ENCODE measurements at places on chromosomes 6 and 20.

GRCh38 chr6:131082335-131082734 is 19.3 kb upstream of the EPB41L2 start:
- no peak for DNase-seq

GRCh38 chr20:1951436-1952115 is 42.3 kb downstream of the PDYN start:
- DNase-seq = no peak

DNA sequence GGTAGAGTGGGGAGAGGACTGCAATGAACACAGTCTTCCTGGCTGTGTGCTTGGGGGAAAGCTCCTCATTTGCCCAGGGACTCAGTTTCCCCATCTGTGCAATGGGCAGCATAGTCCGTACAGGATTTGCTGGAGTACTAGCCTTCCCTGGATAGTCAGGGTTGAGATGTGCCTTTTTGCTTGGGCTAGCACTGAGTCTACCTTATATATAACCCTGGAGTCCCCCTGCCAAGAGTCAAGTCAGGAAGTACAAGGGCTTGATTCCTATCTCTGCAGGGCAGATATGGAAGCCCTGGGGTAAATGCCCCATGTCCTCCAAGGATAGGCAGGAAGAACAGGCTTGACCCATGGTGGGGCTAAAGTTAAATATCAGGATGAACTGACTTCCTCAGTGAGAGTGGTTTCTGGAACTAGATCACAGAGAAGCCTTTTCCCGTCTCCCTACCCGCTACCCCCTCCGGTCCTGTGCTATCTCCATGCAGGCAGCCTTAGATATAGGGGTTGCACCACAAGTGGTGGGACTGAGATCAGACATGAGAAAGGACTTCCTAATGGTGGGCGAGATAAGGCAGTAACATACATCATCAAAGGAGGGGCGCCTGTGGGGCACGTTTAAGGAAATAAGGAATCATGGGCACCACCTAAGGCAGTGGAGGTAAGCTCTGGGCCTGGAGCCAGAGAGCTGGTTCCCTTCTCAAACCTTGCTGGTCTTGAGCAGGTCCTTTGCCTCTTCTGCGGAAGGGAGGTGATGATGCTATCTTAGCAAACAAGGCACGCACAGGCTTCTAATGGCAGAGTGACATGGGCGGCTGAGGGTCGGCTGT is 157.9 kb downstream of the MRPL14 start:
- no peak for DNase-seq

- DNase-seq = no peak
Observed at GRCh38 chr20:51379601-51380341, 162.7 kb downstream of the NFATC2 start.

GRCh38 chr6:124927806-124928205 is 34.4 kb upstream of the RNF217 start:
- DNase-seq = no peak

DNA sequence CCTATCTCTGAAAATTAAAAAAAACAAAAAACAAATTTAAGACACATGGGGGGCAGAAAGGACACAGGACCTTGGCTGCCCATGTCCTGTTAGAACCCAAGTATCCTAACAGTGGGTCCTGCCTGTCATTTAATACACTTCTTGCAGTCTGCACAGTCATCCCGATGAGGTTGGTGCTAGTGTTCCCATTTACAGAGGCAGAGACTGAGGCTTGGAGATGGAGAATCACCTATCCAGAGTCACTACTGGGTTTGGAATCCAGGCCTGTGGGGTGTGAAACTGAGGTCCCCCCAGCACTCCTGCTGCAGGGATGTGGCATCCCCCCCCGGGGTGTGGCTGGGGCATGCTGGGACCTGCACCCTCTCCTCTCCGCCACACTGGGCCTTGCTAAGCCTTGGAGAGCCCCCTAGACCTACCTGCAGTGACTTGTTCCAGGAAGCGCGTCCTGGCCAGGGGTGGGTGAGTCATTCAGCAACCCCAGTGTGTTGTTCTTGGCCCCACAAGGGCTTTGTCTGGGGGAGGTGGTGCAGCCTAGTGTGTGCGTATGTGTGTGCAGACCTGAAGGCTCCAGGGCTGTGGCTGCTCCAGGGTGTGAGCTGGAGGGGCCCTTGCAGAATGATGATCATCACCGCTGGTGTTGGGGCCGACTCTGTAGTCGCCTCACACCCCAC is 49.7 kb downstream of the BCAS4 start:
- no peak for DNase-seq

DNA sequence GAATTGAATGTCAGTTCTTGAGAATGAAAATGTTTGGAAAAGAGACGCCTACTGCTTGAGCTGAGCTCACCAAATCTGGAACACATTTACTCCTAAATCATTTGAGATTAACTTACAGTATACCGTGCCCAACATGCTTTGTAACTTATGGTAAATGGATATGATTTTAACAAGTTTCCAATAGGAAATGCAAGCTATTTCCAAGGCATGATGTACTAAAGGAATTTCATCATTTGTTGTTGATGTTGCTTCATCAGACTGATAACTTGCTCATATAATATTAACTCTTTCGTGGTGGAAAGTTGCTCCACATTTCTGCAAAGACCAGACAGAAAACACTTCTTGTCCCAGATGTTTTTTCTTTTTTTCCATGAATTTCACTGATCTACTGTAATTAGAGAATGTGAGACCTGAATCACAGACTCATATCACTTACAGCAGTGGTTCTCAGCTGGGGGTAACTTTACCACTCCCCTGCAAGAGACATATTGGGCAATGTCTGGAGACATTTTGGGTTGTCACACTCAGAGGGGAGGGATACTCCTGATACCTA is 116.6 kb upstream of the TRAF3IP2 start:
- DNase-seq = no peak

- DNase-seq = no peak
Observed at GRCh38 chr6:128899341-128900050, 16.6 kb downstream of the LAMA2 start.

GRCh38 chr20:10504608-10504993 is 69.5 kb downstream of the SLX4IP start:
- DNase-seq = no peak

DNA sequence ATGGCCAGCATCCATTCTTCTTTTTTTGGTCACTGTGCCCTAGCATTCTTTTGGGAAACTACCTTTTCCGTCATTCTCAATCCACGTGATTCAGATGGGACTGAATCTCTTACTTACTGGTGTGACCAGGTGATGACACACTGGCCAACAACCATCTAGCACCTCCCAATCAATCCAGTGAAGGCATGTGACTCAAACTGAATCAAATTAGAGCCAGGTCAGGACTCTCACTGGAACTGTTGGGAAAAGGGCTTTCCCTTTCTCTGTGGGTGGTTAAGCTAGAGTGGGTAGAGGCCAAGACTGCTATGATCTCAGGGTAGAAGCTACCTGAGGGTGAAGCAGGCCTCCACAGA is 36.2 kb upstream of the ZMYND8 start:
- no peak for DNase-seq

DNA sequence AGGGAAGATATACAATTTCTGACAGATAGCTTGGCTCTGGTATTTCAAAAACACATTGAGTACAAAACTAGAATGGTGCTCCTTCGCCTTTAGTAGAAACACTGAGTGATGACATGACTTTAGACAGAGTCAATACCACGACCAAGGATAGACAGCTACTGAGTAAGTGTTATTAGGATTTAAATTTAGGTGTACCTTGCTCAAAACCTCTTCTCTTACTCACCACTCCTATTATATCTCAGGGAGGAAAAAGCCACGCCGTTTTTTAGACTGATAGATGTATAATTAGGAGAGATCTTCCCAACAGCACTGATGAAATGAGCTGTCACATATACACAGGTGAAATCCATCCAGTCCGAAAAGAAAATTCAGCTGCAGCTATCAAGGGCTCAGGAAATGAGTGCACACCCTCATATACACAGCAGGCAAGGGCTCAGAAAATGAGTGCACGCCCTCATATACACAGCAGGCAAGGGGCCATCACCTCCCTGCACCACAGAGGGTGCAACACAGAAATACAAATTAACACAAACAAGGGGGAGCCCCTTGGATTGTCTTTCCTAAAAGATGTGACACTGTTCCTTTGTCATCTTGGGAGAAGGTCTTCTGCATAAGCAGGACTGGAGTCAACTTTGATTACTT is 53.7 kb downstream of the LYRM4 start:
- no peak for DNase-seq

DNA sequence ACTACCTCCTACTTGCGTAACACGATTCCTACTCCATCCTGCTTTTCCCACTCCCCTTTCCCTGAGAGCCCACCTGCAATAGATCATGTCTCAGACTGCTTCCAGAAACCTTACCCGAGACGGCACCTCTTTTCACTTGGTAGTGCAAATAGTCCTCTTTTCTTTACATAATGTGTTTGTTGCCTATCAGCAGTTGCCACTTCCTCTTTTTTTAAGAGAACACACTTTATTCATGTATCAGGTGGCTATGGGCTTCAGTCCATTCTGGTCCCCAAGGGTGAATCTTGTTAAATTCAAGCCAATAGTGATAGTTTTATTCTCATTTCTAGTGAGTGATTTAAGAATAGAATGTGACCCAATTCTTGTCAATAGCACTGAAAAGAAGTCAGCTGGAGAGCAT is 57.7 kb upstream of the FERMT1 start:
- DNase-seq = no peak

- DNase-seq = no peak
Observed at GRCh38 chr20:55632592-55632991, 372.7 kb downstream of the CBLN4 start.

DNA sequence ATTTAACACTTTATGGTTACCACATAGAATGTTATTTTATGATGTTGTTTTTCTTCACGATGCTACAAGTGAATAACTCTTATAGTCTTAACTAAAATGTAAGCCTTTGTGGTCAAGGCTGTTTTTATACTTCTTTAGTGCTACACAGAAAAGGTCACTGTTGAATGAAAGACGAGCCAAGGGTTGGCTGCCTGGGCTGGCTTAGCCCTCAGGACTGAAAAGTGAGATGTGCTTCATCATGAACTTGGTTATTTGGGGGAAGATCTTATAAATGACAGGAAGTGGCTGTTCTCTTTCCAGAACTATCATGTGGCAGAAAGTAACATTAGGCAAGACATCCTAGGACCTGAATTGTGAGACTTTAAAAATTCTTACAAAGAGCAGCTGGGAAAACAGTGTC is 404.0 kb downstream of the BTBD3 start:
- no peak for DNase-seq

- no peak for DNase-seq
Observed at GRCh38 chr6:21636876-21637275, 43.3 kb downstream of the SOX4 start.

DNA sequence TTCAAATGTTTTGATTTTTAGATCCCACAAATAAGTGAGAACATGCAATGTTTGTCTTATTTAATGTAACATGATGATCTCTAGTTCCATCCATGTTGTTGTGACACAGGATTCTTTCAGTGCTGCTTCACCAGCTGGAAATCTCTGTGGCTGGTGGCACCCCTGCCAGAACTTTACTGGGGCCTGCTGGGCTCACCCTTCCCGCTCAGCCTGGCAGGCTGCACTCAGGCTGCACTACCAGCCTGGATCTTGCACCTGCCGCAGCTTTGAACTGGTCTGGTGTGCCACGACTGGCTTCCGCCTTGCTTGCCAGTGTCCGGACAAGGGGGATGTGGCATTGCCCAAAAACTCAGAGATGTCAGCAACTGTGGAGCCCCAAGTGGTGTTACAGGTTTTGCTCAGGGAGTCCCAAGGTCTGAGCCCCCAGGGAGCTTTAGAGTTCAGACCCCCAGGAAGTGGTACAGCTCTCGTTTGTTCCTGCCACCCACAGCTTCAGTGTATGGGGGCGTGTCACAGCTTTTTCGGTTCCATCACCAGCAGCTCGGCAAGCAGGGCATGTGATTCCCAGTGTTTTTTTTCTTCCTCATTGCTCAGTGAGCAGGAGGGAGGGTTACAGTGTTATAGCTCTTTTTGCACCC is 72.3 kb upstream of the SYNCRIP start:
- DNase-seq = no peak

DNA sequence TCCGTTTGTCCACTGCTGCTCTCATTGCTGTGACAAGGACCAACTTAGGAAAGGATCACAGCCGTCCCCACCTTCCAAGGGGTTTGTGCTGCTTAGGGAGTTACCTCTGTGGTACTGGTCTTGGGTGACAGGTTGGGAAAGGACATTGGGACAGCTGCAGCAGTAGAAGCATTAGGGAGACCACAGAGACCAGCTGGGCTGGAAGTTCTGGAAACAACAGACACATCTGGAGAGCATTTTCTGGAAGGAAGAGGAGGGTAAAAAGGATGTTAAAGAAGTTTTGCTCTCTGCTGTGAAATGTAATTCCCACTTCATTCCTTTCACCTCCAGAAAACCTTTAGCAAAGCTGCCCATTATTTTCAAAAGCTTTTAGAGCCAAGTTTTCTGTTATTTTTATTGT is 304.2 kb downstream of the LRFN2 start:
- DNase-seq = no peak

DNA sequence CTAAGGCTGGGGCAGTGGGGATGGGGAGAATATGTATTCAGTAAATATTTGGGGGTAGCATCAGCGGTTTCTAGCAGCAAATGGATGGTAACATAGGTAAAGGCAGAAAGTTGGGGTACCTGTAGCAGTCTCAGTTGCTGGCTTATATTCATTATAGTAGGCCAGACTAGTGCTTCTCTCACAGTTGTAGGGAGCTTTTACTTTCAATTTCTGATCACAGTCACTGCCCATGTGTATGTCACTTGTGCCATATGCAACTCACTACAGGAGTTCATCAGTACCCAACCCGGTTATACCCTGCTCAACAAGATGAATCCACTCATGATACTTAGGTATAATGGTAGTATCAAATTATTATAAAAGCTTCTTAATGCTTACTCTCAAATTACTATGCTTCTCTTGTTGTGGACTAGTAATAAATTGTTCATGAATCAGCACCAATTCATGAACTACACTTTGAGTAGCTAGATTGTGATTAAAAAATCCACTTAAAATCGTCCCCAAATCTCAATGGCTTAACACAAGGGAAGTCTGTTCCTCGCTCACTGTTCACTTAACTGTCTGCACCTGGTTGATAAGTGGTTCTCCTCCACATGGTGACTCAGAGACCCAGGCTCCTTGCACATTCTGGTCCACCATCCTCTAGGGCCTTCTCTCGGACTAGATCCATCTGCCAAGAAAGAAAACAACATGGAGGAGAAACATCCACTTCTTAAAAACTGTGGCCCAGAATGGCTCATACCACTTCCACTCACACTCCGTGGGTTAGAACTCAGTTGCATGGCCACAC is 31.3 kb upstream of the MYLIP start:
- DNase-seq = no peak

GRCh38 chr6:36114798-36115408 is 15.4 kb upstream of the MAPK13 start:
- DNase-seq = no peak

DNA sequence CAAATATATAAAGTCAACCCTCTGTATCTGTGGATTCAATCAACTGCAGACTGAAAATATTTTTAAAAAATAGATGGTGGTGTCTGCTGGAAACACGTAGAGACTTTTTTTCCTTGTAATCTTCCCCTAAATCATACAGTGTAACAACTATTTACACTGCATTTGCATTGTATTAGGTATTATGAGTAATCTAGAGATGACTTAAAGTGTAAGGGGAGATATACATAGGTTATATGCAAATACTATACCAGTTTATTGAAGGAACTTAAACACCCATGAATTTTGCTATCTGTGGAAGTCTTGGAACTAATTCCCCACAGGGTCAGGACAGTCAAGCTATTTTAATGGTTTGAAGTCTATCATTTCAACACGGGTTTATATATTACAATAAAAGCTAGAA is 10.2 kb downstream of the HDAC2 start:
- no peak for DNase-seq

Measured in NCI-H2081 treated with DMSO at 0.1 percent for 48 hours (cell line).